Ureter (tissue), 1 donor: ENCODE measurements at places on chromosomes 12 and 14.

GRCh38 chr12:286531-287300 lies 24.1 kb upstream of the SLC6A13 start:
- DNase-seq: no peak

DNA sequence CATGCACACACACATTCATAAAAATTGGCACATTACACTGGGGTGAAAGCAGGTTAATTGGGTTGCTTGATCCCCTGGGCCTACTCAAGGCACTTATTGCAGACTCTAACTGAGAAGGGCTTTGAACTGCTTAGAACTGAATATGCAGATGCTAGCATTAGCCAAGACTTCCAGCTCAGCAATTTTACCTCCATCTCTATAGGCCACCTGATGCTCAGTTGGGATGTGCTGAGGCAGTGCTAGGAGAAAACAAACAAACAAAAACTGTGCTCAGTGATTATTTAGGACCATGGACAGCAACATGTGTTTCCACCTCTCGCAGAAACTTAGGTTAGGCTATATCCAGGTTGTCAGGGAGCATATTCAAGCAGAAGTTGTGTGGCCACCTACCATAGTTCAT lies 124.8 kb upstream of the WSCD2 start:
- DNase-seq: no peak

DNA sequence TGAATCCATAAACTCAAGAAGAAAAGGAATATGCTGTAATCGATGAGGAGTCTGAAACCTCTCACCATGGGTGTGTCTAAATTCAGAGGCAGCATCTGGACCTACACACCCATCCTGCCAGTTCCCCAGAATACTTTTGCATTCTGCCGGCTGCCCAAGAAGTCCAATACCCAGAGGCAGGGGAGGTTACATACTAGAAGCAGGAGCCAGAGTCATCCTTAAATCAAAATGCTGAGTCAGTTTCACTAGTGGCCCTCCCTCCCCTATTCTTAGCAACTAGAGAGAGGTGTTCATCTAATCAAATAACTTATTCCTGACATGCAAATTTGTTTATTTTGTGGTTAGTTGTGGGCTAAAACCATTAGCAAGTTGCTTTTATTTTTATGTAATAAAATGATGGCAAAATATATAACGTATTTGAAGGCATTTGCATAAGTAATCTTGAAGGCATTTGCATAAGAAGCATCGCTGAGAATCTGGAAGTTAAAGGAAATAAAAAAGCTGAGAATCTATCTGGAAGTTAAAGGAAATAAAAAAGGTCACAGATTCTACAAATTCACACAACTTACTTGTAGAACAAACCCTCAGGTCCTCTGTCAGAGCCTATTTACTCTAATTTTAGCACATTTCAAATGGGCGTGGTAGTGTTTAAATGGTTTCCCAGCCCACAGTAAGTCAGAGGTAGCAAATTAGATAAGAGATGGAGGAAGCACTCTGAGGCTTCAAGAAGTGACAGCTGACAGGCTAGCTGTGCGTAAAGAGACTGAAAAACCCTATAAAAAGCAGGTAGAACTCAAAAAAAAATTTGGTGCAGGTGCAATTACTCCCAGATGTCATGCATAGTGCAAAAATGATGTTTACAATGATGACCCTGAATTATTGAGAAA lies 7.8 kb downstream of the BHLHE41 start:
- no peak for DNase-seq

GRCh38 chr12:47017901-47018475 lies 61.4 kb upstream of the PCED1B start:
- DNase-seq: no peak
